Stimulated activated CD4-positive, alpha-beta T cell treated with anti-CD3 and anti-CD28 coated beads, TNF-alpha, amount 100 ng/mL, for 4 hours (primary cell): ENCODE measurements at places on chromosomes 16 and 17.

- no peak for DNase-seq
These were observed 22.1 kb upstream of the KDM8 start for GRCh38 chr16:27181019-27181790.

GRCh38 chr16:28504707-28505404, 1.8 kb downstream of the IL27 start:
- DNase-seq = no peak

DNA sequence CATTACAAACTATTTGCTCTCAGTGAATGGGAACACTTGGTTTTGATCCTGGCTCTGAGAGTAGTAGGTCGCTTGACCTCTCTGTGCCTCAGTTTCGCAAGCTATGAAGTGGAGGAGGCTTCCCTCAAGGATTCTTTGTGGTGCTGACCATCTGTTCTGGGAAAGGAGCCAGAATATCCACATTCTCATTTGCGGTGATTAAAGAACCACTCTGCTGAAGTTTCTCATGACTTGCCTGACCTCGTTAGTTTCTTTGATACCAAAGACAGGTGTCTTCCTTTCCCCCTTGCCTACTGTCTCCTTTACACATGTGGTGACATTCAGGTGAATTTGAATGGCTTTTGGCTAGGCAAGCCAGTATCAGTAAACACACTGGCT, 116.0 kb downstream of the SNX29 start:
- no peak for DNase-seq

DNA sequence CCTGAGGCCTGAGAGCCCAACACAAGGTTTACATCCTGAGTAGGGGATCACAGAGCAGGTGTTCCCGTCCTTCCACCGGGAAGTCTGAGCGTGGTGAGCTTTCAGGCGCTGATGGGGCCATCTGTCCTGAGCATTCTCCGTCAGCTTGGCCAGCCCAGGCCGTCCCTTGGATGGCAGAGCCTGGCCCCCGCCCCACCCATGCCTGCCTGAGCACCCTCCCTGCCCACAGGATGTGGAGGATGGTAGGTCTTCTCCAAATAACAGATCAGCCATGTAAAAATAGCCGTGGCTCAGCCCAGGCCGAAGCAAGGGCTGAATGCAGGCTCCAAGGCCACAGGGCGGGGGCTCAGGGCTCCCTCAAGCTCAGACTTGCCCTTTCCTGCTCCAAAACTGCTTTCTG, 20.2 kb downstream of the SPNS2 start:
- DNase-seq = no peak

- DNase-seq = no peak
These were observed 730.2 kb upstream of the RBFOX1 start for GRCh38 chr16:6602405-6602804.

DNA sequence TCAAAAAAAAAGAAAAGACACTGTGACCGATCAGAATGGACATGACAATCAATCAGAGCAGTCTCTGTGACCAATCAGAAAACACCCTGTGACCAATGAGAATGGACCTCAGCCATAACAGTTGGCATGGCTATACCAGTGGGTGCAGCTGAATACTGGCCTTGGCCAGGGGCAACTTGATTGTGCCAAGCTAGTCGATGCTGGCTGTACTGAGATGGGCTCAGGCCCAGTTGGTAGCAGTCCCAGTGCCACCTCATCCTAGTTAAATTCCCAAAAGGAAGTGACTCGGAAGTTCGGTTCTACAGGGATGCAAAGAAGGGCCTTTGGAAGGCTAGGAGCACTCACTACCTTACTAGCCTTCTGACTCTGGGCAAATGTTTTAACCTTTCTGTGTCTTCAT, 37.2 kb upstream of the BCO1 start:
- DNase-seq = no peak
